CD4-positive, alpha-beta T cell treated with Interleukin-6 at 100 ng/mL for 8 hours (primary cell): ENCODE measurements at places on chromosomes 6 and 20.
A peak's percentile ranks its signal among the peaks of the same experiment; 100 is the strongest.

- DNase-seq: no peak
Measured at GRCh38 chr6:113493991-113494390, 363.2 kb upstream of the MARCKS start.

DNA sequence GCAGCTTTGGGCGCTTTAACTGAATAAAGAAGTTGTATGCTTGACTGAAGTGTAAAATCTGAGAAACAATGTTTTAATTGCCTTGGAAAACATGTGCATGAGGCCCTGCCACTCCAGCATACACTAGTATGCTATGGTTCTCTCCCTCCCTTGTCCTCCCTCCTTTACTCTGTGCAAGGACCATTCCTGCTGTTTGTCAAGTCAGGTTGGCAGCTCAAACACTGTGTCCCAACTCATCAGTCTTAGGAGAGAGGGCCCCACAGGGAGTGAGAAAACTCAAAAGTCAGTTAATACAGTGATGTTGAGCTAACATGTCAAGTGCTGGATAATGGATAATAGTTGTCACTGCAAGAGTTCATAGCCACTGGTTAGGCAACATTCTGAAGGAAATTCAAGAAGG lies 543.6 kb downstream of the GRIK2 start:
- no peak for DNase-seq

- DNase-seq: no peak
Measured at GRCh38 chr6:153958860-153959259, 80.2 kb upstream of the OPRM1 start.

DNA sequence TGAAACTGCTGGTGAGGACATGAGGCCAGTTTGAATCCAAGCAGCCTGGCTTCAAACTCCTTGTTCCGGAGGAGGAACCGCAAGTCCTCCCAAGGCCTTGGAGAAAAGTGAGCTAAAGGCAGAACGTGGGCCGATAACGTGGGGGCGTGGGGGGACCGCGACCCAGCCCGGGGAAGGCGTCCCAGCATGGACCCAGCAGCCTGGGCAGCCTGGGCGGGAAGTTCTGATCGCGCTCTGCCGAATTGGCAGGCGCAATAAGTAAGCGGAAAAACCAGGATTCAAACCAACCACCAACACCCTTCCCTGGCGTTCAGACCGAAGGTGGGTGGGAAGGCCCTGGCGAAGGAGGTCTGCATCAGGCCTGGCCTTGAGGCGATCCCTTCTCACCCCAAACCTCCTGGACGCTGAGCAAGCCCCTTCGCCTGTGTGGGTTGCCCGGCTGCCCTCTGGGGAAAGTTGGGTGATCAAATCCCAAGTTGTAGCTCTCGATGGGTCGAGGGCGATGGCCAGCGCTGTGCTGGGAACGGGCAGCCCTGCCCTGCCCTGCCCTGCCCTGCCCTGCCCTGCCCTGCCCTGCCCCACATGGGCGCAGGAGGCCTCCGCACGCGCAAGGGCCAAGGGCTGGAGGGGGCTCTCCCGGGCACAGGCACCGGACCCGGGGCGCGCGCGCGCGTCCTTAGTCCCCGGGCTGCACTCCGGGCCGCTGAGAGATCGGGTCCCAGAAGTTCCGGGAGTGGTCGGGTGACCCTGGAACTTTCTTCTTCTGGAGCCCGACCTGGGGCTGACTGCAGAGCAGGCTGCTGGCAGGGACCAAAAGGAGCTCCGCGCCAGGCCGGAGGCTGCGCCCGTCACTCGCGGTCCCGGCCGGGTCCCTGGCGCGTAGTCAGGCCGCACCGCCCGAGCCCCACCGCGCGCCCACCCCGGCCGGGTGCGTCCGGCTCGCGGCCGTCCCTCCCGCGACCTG lies 637 bp upstream of the SLC22A3 start:
- DNase-seq: no peak

DNA sequence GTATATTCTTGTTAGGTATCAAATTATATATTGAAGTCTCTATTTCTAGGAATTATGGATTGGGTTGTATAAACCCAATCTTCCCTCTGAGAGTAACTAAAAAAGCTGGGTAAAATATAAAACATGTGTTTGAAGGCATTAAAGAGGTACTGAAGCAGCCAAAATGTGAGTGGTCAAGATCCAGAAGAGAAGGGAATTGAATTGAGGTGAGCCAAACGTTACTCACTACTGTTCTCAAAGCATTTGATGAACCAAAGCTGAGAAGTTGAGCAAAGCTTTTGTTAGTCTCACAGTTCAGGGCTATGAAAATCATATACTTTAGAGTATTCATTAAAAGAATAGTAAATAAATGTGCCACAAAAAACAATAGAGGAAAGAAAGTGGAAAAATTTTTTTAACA lies 365.8 kb downstream of the BCKDHB start:
- DNase-seq: no peak

DNA sequence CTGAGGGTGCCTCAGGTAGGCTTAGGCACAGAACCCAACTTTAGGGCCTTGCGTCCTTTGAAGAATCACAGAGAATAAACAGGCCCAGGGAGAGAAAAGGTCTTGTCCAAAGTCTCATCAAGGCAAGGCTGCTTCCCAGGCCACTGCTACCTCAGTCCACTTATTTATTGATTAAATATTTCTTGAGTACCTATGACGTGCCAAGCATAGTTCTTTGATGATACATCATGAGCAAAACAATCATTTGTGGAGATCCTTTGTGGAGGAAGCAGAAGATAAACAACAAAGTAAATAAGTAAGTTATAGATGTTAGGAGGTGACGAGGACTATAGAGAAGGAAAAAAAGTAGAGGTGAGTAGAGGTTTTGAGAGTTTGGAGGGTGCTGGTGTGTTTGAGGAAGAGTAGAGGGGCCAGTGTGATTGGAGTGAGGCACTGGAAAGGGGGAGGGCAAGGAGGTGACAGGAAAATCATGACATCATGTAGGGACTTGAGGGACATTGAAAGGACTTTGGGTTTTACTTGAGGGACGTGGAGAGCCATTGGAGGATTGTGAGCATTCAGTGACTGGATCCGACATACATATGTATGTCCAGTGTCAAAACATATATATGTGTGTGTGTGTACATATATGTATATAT lies 14.1 kb upstream of the CHMP4B start:
- no peak for DNase-seq

DNA sequence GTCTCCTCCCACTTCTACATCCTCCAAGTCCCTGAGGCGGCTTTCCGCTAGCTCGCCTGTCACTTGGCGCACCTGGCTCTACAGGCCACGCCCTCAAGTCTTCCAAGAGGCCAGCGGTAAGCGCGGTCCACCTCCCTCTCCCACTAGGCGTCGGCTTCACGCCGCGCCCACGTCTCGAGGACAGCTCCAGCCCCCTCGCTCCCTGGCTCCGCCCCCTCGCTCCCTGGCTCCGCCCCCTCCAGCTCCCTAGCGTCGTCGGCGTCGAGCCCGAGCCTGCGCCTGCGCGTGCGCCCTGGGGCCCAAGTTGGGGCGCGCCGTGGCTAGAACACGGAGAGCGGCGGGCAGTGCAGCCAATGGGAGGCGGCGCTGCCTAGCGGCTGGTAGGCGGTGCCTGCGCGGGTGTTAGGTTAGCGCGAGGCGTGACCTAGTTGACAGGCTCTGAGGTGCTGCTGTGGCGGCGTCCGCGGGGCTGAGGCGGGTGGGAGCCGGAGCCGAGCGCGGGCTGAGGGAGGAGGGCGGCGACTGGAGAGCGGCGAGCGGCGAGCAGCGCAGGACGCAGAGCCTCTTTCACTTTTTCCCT lies at the start of gene MACROD2:
Gene MACROD2, plus strand, starts transcription at position 431 of the 580 bp plus-strand sequence.
- peak; percentile 1 for DNase-seq

DNA sequence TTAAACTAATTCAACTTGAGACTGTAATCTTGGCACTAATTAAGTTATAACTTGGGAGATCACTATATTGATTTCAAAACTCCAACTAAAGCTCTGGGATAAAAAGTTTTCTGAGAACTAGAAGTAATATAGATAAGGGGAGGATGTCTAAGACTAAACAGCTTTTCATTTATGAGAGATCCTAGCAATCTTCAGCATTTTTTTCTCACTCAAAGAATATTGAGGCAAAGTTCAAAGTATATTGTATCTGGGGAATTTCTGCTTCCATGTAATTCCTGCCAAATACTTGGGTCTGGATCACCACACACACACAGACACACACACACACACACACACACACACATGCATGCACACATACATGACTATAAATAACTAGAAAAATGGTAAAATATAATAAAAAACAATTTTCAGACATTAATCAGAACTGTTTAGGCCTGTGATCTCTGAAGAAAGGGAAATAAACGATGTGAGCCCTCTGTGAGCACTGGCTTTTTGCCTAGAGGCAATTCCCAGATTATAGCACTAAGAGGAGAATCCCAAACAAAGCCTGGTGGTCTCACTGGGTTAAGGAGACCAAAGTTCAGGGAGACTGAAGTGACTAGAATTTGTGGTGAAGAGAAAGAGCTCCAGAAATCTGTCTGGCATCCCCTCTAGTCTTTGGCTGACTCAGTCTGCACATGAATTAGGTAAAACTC lies 92.8 kb downstream of the ADAT2 start:
- DNase-seq: no peak

GRCh38 chr6:128519931-128520435 lies 416 bp downstream of the PTPRK start:
- DNase-seq: peak; percentile 16

GRCh38 chr6:40723967-40724366 lies 136.8 kb upstream of the LRFN2 start:
- no peak for DNase-seq

DNA sequence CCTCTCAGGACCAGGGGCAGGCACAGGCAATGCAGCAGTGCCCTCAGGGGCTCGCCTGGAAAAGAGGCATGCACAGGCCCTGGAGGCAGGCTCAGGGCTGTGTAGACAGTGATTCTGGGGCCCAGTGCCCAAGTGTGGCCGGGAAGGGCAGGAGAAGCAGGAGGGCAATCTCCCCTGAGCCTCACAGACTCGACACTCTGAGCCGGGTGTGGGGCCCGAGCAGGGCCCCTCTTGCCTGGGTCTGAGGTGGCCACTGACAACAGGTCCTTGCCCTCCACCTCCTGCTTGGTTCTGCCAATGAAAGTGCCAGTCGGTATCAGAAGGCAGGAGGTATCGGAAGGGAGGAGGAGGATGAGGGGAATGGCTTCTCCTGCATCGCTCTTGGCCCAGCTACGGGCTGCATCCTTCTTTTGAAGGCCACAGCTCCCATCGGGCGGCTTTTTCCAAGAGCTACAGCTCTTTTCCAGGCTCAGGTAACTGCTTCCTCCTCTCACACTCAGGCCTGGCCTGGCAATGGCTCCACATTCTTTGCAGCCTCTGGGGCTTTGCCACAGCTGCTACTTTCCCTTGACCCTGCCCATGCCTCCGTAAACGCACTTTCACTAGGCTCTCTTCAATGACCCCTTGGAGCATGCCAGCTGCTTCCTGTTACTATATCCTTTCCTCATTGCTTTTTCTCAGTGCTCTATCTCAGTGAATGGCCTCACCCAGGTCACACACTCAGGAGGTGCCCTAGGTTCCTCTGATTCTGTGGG lies 24.5 kb downstream of the GABRR2 start:
- DNase-seq: no peak

DNA sequence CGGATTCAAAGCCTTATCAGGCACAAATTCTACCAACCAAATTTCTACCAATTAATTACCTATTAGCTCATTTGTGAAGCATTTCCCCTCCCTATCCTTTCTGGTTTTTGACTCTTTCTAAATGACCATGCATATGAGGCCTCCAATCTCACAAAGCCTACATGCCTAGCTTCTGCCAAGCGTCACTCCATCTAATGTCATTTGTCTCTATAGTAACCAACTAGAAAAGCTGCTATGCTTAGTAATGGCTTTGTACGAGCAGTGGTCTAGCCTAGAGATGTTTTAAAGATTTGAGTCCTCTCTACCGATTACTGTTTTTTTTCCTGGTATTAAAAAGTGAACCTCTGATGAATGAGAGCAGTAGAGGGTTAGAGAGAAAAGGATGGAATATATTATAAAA lies 4.8 kb upstream of the ASF1A start:
- DNase-seq: no peak

GRCh38 chr6:112149236-112149635 lies 61.8 kb downstream of the FAM229B start:
- DNase-seq: no peak

GRCh38 chr6:151443911-151444621 lies 7.9 kb downstream of the RMND1 start:
- no peak for DNase-seq

- DNase-seq: no peak
Measured at GRCh38 chr20:33566781-33567603, 77.1 kb downstream of the CBFA2T2 start.

GRCh38 chr20:48667889-48668413 lies 159.8 kb downstream of the PREX1 start:
- DNase-seq: no peak

GRCh38 chr20:17696287-17696686 lies 3.5 kb upstream of the BANF2 start:
- no peak for DNase-seq

DNA sequence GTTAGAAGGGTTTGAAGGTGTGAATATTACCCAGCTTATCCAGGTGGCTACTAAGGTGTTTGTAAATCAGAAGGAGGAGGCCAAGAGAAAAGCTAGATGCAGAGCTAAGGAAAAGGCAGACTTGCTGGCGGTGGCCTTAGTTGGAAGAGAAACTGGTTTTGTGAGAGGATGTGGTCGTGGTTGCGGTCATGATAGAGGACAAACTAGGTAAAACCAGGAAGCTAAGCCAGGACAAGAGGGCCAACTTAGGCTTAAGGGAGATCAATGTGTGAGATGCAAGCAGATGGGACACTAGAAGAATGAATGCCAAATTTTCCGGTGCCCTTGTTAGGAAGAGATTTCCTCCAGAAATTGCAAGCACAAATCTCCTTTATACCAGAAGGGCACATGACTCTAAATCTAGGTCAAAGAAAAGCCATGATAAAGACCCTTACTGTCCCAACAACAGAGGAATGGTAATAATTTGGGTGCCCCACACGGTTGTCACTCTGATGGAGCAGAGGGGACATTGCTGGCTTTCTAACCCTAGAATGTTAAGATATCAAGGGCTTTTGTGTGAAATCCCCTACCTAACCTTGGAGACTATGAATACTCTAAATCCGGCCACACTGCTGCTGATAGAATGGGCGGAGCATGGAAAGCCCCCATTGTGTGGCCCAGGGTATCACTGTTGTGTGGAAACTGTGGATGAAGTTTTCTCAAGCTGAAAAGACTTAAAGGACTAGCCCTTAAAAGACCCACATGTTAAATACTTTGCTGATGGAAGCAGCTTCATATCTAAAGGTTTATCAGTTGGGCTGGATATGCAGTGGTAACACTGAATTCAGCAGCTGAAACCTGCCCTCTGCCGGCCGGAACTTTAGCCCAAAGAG lies 7.8 kb downstream of the IL22RA2 start:
- DNase-seq: peak; percentile 30

GRCh38 chr6:81998432-81998831 lies 246.0 kb upstream of the TENT5A start:
- DNase-seq: no peak
